MCF 10A (cell line): ENCODE measurements at places on chromosomes 1 and 21. TPM values are rescaled to one million over a fixed set of nuclear protein-coding genes. Genes with fewer than 3 reads are reported as not detected.

GRCh38 chr1:183956559-183957188, 80.9 kb downstream of the COLGALT2 start:
- H3K27me3 ChIP-seq = no peaks in the 10 kb centered on the region
- H3K4me1 ChIP-seq = peaks cover 5% of the 10 kb centered on the region
- H3K4me3 ChIP-seq = no peak overlapping the region
- H3K36me3 ChIP-seq = no peaks in the 10 kb centered on the region
- no peak overlapping the region for H3K27ac ChIP-seq

ERICH3 gene
- not detected in 2 replicates for total RNA-seq

VANGL2 gene
- total RNA-seq = 0.26 and 0.27 TPM in 2 replicates

GRCh38 chr1:18921516-18922251, 19.3 kb upstream of the ALDH4A1 start:
- no peak overlapping the region for H3K4me3 ChIP-seq
- no peak overlapping the region for H3K27ac ChIP-seq
- peaks cover 16% of the 10 kb centered on the region for H3K4me1 ChIP-seq
- DNase-seq = peak; percentile 15
- no peaks in the 10 kb centered on the region for H3K27me3 ChIP-seq

DNA sequence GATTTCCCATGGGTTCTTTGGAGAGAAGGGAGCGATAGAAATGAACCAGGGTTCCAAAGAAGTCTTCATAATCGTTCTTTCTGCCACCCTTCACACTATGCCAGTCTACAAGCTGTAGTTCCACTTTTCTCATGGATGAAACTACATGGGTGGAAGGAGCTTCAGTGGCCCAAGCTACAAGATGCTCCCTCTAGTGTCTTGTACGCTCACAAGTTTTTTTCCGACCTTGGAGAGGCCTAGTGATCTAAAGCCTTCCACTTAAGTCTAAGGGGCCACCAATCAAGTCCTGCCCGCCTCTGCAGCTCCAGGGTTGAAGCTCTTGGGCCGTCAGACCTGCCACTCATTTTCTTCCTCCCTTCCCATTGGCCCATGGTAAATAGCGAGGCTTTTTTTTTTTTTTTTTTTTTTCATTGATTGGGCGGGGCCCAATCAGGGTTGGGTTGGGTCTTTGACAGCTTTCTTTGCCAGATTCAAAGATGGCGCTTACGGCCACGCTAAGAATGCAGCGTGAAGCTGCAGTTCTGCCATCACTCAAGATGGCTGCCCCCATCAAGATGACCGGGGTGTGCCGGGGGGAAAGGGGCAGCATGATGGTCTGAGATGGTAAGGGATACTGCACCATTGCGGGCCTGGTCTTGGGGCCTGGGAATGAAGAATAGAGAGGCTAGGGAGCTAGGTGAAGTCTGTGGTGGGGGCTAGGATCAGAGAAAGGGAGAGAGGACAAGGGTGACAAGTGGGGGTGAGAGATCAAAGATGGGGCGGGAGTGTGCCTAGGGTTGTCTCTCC, at the start of gene TOMM40L:
Gene TOMM40L, plus strand, starts transcription at position 527 of the 786 bp plus-strand sequence. CDS start 430 bp downstream, outside the sequence.
- H3K36me3 ChIP-seq = peaks cover 22% of the 10 kb centered on the region
- peak; percentile 100 for DNase-seq
- H3K27ac ChIP-seq = peak within 1 kb of the TSS; percentile 88
- peaks cover 22% of the 10 kb centered on the region for H3K4me1 ChIP-seq

- peaks cover 34% of the 10 kb centered on the region for H3K4me1 ChIP-seq
- peak; percentile 93 for DNase-seq
- H3K27ac ChIP-seq = peak overlapping the region; percentile 94
- H3K36me3 ChIP-seq = peaks cover 21% of the 10 kb centered on the region
These were observed 20.2 kb downstream of the NFYC start for GRCh38 chr1:40711465-40712404.

DNA sequence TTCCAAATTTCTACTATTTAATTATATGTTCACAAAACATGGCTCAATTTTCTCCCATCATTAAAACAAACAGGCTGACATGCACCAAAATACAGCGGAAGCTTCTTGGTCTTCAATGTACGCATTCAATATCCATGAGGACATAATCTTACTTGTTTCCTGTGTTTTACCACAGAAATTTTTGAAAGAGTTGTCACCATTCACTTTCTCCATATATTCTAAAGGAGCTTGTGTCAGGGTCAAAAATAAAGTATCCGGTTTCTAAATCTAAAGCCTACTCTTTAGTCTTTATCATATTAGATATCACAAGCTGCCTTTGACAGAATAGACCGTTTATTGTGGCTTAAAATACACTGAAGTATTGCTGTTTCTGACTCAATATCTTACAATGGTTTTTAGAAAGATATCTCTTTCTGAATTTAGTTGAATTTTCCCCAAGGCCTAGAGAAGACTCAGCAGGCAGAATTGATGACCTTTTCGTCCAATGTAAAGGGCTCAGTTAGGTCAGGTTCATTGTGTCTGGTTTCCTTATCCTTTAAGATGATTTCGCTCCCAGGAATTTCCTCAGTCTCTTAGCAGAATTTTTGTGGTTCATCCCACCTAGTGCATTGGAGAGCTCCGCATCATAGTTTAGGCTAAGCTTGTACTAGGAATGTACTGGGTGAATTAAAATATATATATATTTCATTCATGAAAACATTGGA, 717.2 kb downstream of the NCAM2 start:
- H3K4me3 ChIP-seq = no peak overlapping the region
- H3K36me3 ChIP-seq = no peaks in the 10 kb centered on the region
- no peak overlapping the region for H3K27ac ChIP-seq
- DNase-seq = peak; percentile 2

GRCh38 chr1:81922955-81923354, 122.2 kb downstream of the ADGRL2 start:
- H3K27ac ChIP-seq = no peak overlapping the region
- no peak overlapping the region for H3K4me3 ChIP-seq
- no peaks in the 10 kb centered on the region for H3K4me1 ChIP-seq
- no peak for DNase-seq
- H3K36me3 ChIP-seq = no peaks in the 10 kb centered on the region

GRCh38 chr1:202010180-202011015, at the start of gene ELF3:
TSS of gene ELF3 (plus strand) at chr1:202010587. CDS start at chr1:202011137, 550 bp downstream.
- H3K4me1 ChIP-seq = peaks cover 31% of the 10 kb centered on the region

BARHL2 gene
- total RNA-seq = not detected in 2 replicates

GRCh38 chr1:212520746-212521145, 87.8 kb upstream of the ATF3 start:
- H3K27me3 ChIP-seq = peaks cover 6% of the 10 kb centered on the region
- peaks cover 5% of the 10 kb centered on the region for H3K4me1 ChIP-seq
- no peak overlapping the region for H3K27ac ChIP-seq

DNA sequence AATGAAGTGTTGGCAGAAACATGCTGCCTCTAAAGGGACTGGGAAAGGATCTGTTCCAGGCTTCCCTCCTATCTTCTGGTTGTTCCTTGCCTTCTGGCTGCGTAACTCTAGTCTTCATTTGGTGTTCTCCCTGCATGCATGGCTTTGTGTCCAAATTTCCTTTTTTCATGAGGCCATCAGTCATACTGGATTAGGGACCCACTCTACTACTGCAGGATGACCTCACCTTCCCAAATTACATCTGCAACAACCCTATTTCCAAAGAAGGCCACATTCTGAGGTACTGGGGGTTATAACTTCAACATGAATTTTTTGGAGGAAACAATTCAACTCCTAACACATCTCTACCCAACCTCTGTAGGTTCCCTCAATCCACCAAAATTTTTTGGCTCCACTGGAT, 26.3 kb downstream of the MR1 start:
- H3K27ac ChIP-seq = no peak overlapping the region
- H3K4me3 ChIP-seq = no peak overlapping the region
- no peaks in the 10 kb centered on the region for H3K4me1 ChIP-seq
- no peak for DNase-seq
- H3K36me3 ChIP-seq = peaks cover 4% of the 10 kb centered on the region

DNA sequence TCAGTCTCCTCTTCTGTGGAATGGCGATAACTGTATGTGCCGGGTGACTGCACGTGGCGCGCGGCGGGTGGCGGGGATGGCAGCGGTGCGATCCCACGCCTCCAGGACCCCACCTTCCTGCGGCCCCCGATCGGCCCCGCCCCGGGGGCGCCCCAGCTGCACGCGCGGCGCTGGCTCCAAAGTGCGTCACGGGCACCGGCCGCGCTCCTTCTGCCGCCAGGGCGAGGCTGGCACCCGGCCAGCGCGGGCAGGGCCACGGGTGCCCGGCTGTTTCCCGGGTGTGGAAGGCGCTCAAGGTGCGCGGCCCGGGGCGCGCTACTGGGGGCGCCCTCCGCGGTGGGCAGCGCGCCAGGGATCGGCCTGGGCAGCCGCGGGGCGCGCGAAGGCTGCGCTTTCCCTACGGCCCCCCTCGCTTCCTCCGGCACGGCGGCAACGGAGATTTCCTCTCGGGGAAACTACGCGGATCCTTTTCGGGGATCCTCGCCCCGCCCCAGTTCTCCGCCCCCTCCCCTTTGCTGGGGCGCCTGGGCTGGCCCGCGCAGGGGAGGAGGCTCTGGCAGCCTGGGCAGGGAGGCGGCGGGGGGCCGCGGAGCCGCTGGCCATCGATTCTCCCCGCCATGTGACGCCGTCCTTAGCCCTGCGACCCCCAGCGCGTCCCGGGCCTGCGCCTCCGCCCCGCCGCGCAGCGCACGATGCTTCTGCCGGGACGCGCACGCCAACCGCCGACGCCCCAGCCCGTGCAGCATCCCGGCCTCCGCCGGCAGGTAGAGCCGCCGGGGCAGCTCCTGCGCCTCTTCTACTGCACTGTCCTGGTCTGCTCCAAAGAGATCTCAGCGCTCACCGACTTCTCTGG, at the start of gene EVA1C:
Gene EVA1C, plus strand, starts transcription at position 545 of the 853 bp plus-strand sequence. Its CDS starts 148 bp downstream, at position 693.
- peaks cover 15% of the 10 kb centered on the region for H3K36me3 ChIP-seq
- peak within 1 kb of the TSS; percentile 87 for H3K27ac ChIP-seq
- no peaks in the 10 kb centered on the region for H3K27me3 ChIP-seq
- H3K4me1 ChIP-seq = peaks cover 44% of the 10 kb centered on the region
- DNase-seq = peak; percentile 72
- peak within 1 kb of the TSS; percentile 97 for H3K4me3 ChIP-seq

GRCh38 chr1:211737115-211738035, 62.0 kb upstream of the NEK2 start:
- no peaks in the 10 kb centered on the region for H3K36me3 ChIP-seq
- no peak overlapping the region for H3K27ac ChIP-seq
- no peak for DNase-seq
- H3K27me3 ChIP-seq = no peaks in the 10 kb centered on the region
- no peak overlapping the region for H3K4me3 ChIP-seq
